ENCODE measurements at places on chromosomes 16 and 17.

DNA sequence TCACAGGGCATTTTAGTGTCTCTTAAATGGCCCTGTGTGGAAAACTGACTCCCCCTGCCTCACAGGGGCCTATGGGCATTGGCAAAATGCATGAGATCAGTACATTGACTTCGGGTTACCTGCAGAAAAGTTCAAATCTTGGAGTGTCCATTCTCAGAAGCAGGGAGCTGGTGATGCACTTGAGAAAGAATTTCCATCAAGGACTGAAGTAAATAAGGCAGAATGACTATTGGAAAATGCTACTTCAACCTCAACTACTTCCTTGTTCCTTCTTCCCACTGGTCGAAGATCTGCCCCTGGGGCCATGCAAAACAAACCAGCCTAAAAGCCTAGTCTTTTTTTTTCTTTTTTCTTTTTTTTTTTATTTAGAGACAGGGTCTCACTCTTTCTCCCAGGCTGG, 13.8 kb upstream of the GSDMA start:
- no peak for DNase-seq

GRCh38 chr16:1537763-1538289, 4.4 kb downstream of the TMEM204 start:
- no peak for DNase-seq

- no peak for DNase-seq
Observed at GRCh38 chr17:79513206-79513605, 97.6 kb downstream of the RBFOX3 start.

- DNase-seq: no peak
Observed at GRCh38 chr17:75266316-75267152, 4.5 kb downstream of the MIF4GD start.

GRCh38 chr16:68086336-68086841, 1.2 kb downstream of the NFATC3 start:
- peak; percentile 53 for DNase-seq

- DNase-seq: peak; percentile 78
Observed at GRCh38 chr16:21656795-21657768, 4.7 kb upstream of the IGSF6 start.

DNA sequence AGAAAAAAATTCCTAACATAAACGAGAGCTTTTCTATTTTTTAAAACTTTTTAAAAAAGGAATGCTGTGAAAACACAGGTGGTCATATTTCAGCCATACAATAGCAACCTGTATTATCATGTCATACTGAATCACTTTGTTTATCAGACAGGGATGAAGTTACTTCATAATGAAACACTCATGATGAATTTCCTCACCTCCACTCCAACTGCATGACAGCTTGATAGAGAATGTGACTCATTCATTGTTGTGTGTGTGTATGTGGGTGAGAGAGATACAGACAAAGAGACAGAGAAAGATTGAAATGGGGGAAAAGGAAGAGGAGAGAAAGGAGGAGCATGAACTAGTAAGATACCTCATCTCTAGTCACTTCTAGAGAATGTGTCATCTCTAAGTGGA, 109.0 kb downstream of the SYCE1L start:
- DNase-seq: no peak

All from suppressor macrophage treated with lipopolysaccharide for 4 hours (primary cell).